ENCODE measurements at places on chromosomes 6 and 20.

DNA sequence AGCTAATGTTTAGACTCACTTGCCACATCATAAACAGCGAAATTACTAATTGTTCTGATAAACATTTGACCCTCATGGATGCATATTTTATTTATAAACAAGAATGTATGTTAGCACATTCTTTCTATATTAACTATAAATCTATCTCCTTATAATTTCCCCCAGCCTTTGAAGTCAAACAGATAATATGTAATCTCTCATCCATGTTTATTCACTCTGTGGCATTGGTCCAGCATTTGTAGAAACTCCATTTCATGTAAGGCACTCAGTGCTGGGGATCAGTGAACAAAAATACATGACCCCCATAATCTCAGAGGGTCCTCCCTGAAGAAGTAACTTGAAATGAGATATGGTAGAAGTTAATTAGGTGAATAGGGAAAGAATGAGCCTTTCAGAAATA, 856.9 kb downstream of the EYS start:
- no peak for DNase-seq

- DNase-seq = peak; percentile 57
Measured at GRCh38 chr6:81962198-81962597, 209.7 kb upstream of the TENT5A start.

- DNase-seq = no peak
Measured at GRCh38 chr6:41655176-41655575, 16.9 kb downstream of the MDFI start.

- no peak for DNase-seq
Measured at GRCh38 chr6:95867205-95867604, 148.6 kb upstream of the FUT9 start.

- DNase-seq = no peak
Measured at GRCh38 chr20:16542477-16542876, 30.8 kb downstream of the KIF16B start.

DNA sequence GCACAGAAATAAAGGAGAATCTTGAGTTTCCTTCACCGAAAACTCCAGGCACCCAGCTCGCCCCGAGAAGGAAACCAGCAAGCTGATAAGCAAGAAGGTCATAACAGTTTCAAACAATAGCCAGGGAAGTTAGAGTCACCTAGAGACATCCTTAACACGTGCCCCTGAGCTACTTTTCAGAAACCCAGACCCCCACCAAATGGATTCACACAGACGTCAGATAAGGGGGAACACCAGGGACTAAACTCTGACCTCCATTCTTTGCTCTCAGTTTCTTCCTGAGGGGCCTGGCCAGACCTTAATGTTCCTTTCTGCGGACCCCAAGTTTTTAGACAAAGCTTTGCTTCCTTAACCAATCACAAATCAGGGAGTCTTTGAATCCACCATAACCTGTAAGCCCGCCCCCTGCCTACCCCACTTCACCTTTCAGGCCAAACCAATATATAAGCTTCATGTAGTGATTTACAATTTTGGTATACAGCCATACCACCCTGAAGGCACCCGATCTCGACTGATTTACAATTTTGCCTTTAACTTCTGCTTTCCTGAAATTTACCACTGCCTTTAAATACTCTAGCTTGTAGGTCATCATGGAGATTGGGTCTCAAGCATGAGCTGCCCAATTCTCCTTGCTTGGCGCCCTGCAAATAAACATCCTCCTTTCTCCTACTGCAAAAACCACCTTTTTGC, 11.7 kb downstream of the SOD2 start:
- no peak for DNase-seq

GRCh38 chr20:2883726-2884637, 10.7 kb downstream of the PTPRA start:
- no peak for DNase-seq

- DNase-seq = peak; percentile 73
Measured at GRCh38 chr20:7859356-7859802, 80.9 kb downstream of the HAO1 start.

DNA sequence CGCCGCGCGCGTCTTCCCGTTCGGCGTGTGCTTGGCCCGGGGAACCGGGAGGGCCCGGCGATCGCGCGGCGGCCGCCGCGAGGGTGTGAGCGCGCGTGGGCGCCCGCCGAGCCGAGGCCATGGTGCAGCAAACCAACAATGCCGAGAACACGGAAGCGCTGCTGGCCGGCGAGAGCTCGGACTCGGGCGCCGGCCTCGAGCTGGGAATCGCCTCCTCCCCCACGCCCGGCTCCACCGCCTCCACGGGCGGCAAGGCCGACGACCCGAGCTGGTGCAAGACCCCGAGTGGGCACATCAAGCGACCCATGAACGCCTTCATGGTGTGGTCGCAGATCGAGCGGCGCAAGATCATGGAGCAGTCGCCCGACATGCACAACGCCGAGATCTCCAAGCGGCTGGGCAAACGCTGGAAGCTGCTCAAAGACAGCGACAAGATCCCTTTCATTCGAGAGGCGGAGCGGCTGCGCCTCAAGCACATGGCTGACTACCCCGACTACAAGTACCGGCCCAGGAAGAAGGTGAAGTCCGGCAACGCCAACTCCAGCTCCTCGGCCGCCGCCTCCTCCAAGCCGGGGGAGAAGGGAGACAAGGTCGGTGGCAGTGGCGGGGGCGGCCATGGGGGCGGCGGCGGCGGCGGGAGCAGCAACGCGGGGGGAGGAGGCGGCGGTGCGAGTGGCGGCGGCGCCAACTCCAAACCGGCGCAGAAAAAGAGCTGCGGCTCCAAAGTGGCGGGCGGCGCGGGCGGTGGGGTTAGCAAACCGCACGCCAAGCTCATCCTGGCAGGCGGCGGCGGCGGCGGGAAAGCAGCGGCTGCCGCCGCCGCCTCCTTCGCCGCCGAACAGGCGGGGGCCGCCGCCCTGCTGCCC, 1.1 kb downstream of the SOX4 start:
- DNase-seq = peak; percentile 78

GRCh38 chr20:37941332-37941731, 38.4 kb downstream of the VSTM2L start:
- DNase-seq = no peak

GRCh38 chr20:23133560-23133998, 47.5 kb upstream of the CD93 start:
- DNase-seq = no peak

DNA sequence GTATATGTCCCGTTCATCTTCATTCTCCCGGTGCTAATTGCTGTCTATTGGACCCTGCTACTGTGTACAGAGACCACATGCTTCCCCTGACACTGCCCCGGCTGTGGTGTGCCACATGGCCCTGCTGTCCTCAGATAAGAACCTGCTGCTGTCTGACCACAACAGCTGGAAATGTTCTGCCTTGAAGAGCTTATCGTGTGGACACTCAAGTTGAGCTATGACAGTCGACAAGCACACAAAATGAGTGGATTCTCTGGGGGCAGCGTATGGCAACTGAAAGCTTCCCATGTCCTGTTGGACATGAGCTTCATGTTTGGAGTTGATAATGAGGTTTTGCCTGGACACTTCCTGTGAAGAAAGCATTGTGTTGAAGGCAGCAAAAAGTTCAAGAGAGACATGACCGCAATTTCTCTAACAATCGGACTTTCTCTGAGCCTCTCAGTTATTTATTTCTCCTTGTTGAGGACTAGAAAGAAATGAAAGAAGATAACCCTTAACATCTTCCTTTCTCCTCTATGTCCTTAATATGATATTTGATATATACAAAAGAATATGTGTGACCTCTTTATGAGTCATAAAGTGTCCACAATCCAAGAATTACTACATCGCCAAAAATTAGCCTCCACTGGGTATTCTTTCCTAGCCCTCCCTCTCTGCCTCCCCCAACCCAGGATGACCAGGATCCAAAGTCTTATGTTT, 187.1 kb upstream of the TCF21 start:
- no peak for DNase-seq

- no peak for DNase-seq
Measured at GRCh38 chr20:57071283-57071731, 195.1 kb downstream of the BMP7 start.

DNA sequence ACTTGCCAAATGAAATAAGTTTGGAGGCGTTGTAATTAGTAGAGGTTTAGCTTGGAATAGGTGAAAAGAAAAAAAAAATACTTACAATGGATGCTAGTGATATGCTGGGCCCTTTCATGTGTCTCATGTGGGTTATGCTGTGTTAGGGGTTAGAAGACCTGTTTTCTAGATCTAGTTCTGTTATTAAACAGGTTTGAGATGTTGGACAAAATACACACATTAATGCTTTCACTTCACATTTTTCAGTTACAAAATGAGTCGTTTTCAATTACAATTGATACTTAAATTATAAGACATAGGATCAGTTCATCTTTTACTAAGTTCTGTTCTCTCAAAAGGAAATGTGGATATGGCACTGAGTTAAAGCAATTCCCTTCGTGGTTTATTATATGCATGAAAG, 509.8 kb downstream of the EPM2A start:
- no peak for DNase-seq

GRCh38 chr6:104613416-104614001, 246.2 kb downstream of the HACE1 start:
- DNase-seq = peak; percentile 84

- DNase-seq = no peak
Measured at GRCh38 chr6:81900616-81901015, 148.1 kb upstream of the TENT5A start.

DNA sequence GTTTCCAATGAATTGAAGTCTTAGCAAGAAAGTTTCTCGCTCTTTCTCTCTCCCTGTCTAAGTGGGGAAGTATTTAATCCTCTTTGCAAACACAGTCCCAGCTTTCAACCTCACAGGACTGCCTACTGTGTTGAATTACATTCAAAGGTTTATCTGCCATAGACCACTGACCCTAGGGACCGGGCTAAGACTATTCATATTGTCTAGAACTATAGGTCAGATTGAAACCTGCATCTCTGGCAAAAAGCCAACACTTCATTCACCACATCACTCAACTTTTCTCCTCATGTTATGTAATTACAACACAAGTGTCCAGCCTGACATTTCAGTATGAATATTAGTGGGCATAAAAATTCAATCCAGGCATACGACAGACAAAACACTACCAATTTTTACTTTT, 314.7 kb upstream of the RSPO3 start:
- no peak for DNase-seq

DNA sequence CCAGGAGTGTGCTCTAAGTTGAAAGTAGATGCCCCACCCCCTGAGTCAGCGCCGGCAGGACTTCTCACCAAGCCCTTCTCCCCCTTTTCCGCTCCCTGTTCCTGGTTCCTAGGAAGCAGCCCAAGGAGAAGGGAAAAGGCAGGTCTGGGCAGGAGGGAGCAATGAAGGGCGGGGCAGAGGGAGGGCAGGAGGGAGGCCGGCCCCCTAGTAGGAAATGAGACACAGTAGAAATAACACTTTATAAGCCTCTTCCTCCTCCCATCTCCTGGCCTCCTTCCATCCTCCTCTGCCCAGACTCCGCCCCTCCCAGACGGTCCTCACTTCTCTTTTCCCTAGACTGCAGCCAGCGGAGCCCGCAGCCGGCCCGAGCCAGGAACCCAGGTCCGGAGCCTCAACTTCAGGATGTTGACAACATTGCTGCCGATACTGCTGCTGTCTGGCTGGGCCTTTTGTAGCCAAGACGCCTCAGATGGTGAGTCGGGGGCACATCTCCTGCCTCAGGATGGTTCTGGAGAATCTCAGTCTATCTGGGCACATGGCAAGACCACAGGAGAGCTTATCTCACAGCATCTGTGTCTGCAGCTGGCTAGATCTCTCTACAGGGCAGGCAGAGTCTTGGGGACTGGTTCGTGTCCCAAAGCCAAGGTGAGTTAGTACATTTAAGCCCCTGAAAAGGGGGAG, at the start of gene PROCR:
TSS of gene PROCR (plus strand) at position 320 of the 681 bp plus-strand sequence. CDS start at position 403, 83 bp downstream.
- DNase-seq = peak; percentile 86

- peak; percentile 74 for DNase-seq
Measured at GRCh38 chr20:51966296-51966971, 164.1 kb upstream of the SALL4 start.

- peak; percentile 41 for DNase-seq
Measured at GRCh38 chr20:25859649-25860530, 163.2 kb upstream of the ZNF337 start.

DNA sequence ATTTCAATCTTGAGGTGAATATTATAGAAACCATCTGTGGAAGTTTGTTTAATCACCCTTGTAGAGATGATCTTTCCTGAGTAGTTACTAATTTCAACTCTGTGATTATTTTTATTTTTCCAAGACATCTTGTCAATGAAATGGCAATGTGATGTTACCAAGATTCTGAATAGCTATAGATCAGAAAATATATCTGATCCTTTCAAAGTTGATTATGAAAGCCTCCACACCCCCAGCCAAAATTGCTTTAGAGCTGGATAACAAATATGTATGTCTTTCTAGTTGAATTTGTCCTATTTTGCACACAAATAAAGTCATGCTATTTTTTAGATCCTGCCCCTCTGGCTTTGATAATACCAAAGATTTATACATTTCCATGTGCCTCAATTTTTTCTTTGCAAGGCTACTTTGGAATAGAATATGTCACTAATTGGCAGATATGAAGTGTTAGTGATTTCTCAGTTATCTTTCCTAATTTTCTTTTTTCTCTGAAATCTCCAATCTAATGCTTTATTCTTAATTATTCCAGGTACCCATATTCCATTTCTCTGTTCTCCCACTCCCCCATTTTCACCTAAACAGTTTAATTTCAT, 5.0 kb downstream of the SIM1 start:
- no peak for DNase-seq

GRCh38 chr6:157194110-157194509, 129.2 kb downstream of the TMEM242 start:
- no peak for DNase-seq

DNA sequence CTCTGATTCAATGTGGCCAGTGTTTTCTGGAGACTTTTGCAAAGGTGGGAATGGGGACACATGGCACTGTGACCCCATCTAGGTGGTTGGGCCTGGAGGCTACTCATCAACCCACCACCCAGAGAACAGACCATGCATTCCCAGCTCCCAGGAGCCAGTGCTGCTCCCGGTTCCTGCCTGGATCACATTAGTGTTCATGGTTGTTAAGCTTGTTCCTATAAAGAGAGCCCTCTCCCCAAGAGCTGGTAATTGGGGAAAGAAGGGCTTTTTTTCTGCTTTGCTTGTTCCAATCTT, 102.0 kb downstream of the PHACTR3 start:
- DNase-seq = no peak

- no peak for DNase-seq
Measured at GRCh38 chr20:37501940-37502339, 19.1 kb upstream of the NNAT start.

GRCh38 chr6:158751921-158752320, 67.2 kb downstream of the EZR start:
- DNase-seq = no peak

GRCh38 chr6:38508286-38508685, 131.4 kb downstream of the BTBD9 start:
- no peak for DNase-seq

DNA sequence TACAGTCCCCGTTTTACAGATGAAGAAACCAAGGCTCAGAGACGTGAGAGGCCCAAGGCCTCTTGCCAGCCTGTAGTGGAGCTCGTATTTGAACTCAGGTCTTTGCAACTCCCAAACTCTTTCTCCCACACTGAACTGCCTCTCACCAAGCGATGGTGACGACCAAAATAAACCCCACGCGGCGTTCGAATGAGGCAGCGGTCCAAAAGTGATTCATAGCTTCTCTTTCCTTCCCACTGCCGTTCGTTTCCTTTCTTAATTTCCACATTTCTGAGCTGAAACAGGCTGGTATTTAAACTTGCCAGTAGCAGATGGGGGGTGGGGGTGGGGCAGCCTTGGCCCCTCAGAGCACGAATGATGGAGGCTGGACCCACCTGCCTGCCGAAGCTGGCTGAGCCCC, 252.9 kb upstream of the KCNG1 start:
- DNase-seq = peak; percentile 18

Data from iris pigment epithelial cell (primary cell).